ENCODE measurements at places on chromosomes 5 and 9.

GRCh38 chr5:11400316-11400715, 503.9 kb downstream of the CTNND2 start:
- no peak for DNase-seq

- DNase-seq = no peak
These were observed 92.6 kb downstream of the TENT4A start for GRCh38 chr5:6805841-6806240.

DNA sequence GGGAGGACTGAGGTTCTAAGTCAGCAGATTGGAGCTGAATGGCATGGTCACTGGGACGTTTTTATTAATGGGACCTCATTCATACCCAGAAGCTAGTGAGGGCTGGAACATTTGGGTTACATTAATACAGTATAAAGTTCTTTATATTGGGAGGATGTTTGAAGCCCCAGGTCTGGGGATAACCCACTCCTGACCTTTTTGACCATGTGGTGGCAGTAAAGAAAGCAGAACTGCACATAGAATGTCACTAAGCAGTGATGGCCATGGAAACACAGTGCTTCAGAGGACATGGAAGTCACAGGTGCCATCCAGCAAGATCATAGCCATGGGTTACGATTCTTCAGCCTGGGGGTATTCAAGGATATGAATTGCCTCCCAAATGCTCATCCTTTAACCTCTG, 176.0 kb downstream of the ATP10B start:
- no peak for DNase-seq

DNA sequence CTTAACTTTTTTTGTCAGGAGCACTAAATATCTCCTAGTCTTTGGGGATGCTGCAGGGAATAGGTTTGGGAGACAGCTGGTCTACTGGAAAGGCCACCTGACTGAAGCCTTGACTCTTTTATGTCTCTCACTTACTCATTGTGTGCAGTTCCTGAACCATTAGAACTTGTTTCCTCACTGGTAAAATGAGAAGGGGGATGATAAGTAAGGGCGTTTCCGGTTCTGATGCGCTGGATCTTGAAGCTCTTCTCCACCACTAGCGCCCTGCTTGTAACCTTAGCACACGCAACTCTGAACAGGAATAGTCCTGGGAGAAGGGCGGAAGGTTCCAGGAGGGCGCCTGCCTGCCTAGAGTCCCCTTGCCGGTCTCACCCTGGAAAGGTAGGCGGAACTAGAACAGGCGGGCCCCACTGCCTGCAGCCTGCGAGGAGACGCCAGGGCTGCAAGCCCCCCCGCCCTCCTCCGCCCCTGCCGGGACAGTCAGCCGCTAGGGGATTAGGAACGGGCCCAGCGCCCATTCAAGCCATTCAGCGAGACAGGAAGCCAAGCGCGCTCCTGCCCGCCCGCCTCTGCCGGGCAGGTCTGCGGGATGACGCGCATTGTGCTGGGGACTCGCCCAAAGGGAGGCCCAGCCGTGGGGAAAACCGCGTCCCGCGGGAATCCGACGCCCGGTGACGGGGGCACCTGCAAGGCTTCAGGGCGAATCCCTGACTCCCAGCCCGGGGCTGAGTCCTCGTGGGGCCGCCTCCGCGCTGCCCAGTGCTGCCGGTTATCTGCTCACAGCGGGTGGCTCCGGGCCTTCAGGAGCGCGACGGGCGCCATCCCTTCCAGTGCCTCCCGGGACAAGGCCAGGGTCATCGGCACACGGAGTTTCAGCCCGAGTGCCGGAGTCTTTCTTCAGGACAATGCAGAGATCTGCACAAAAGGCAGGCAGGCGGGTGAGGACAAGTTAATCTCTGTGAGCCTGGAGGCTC, 44.0 kb upstream of the XPA start:
- DNase-seq = peak; percentile 44

DNA sequence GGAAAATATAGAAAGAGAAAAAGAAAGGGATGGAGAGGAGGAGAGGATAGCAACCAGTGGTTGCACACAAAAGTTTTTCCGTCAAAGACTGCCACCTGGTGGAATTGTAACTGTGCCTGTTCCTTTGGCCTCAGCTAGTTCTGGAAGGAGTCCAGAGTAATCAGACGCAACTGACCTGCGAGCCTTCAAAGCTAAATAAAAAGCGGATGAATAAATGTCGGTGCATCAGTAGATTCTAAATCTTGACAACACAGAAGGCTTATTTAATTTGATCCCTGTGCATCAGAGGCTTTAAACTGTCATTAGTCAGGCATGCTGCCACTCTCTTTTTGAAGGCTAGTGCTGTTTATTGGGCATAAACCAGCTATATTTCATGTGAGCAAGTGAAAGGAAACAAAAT, 132.9 kb upstream of the ACO1 start:
- no peak for DNase-seq

DNA sequence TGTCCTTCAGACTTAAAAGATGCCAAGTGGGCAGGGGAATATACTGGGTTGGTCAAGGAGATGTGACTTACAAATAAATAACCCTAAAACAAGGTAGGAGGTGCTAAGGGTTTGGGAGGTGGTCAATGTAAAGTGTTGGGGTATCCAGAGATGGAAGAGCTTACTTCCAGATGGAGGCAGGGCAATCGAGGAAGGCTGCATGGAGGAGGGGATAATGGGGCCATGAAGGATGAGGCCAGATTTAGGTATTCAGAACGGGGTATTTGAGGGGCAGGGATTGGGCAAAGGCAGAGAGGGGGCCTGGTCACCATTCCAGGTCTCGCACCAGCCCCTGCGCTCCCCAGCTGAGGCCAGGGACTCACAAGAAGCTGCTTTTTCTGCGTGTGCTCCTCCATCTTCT, 57.9 kb upstream of the FBXW11 start:
- no peak for DNase-seq

DNA sequence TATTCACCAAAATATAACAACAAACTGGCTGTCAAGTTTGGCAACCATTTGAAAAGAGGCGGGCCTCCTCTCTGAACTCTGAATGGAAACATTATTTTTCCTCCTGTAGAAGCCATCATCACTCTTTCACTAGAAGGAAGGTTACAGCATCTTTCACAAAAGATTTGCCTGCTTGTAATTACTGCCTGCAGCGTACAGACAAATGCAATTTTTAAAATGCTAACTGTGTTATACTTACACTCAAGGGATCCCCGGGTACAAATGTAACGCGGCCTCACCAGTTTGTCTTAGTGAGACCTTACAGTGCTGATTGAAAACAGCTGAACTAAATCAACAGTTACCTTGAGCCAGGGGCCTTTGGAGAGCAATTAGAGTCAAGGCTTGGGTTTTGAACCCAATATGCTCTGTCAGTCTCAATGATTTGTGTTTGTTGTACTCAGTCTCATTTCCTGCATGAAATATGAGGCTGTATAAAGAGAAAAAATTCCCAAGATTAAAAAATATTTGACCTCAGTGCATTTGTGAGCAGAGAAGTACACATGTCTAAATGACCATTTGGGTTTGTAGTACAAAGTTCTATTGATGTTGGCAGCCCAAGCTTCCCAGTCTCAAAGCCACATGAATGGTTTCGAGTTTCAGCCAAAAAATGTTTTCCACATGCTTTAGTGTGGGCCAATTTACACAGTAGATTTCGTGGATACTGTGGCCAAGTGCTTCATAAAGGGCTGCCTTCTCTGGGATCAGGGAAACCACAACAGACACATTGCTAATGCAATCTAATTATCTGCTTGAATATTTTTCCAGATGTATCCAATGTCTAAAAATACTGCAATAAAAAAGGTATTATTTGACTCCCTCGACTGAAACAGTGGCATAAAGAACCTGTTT, 500.0 kb downstream of the SPATA31D1 start:
- DNase-seq = no peak

- DNase-seq = peak; percentile 35
These were observed 17.9 kb downstream of the ADGRD2 start for GRCh38 chr9:124468061-124468740.

DNA sequence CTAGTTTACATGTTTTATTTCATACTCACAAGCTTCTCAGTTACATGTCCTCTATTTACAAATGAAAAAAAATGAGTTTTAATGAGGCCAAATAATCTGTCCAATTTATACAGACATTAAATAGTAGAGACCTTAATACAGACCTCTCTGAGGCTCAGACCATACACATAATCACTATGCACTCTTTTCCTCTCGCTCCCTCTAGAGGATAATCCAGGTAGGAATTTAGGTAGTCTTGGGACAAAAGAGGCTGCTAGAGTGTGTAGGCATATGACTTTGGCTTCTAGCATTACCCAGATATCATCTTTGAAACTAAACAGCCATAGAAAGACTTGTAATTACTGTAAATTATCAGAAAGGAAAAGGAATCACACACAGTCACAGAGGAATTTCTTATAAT, 444.7 kb downstream of the HINT1 start:
- no peak for DNase-seq

- no peak for DNase-seq
These were observed 120.7 kb downstream of the PAPPA start for GRCh38 chr9:116274293-116274692.

DNA sequence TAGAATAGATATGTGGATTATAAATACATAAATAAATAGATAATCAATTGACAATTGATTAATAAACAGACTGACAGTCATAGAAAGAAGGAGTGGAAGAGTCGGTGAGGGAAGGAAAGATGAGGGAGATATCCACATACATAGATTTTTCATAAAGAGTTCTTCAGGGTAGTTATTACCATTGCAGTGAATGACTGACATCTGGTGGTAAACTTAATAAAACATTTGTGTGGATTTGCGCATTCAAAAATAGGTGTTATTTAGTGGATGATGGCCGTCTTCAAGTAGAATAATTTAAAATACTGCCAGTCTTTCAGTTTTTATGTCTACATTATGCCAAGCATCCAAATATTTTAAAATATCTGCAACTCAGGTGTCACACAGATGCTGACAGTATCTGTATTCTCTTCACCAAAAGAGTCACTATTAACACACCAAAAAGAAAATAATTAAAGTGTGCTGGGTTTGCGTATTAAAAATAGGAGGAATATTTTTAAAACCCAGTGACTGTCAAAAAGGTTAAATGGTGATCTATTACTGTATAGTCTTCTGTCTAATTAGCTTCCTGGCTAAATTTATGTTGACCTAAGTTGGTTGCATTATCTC, 78.8 kb downstream of the GIN1 start:
- DNase-seq = no peak

GRCh38 chr5:17910318-17910717, 276.1 kb downstream of the TAF11L14 start:
- DNase-seq = no peak

GRCh38 chr9:20500101-20500500, 122.2 kb downstream of the MLLT3 start:
- no peak for DNase-seq

DNA sequence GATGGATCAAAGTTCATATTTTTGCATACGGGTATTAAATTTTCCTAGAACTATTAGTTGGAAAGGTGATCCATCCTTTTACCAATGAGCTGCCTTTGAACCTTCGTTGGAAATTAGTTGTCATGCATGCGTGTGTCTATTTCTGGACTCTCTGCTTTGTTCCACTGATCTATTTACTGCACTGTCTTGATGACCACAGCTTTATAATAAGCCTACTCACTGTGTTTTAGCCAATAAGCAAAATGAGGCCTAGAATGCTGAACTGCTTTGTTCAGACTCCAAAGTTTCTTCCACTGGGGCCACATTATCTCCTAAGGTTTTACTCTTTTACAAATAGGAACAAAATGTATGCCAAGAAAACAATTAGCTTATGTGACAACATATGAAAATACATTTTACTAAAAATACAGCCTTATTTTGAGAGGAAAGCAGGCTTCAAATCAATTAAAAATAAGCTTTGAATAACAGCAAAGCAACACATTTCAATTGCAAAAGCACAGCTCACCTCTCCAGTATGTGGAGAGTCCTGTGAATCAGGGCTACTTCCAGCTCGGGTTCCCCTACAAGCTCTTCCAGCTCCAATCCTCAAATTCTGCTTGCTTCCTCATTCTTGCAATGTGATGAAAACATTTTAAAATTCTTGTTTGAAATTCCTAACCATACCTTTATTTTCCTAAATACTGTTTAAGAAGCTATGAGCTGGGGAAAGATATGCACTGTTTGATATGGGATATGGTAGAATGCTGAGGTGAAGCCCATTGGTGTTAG, 72.0 kb downstream of the RETREG1 start:
- DNase-seq = no peak

GRCh38 chr9:126428534-126429175, 102.0 kb downstream of the MVB12B start:
- DNase-seq = no peak

GRCh38 chr5:40584054-40584453, 95.7 kb upstream of the PTGER4 start:
- DNase-seq = no peak
